ENCODE measurements at places on chromosomes 2 and 18.

- no peak for DNase-seq
Measured at GRCh38 chr2:43766006-43766405, 7.8 kb upstream of the DYNC2LI1 start.

- DNase-seq = no peak
Measured at GRCh38 chr2:195532628-195533271, 124.3 kb upstream of the SLC39A10 start.

DNA sequence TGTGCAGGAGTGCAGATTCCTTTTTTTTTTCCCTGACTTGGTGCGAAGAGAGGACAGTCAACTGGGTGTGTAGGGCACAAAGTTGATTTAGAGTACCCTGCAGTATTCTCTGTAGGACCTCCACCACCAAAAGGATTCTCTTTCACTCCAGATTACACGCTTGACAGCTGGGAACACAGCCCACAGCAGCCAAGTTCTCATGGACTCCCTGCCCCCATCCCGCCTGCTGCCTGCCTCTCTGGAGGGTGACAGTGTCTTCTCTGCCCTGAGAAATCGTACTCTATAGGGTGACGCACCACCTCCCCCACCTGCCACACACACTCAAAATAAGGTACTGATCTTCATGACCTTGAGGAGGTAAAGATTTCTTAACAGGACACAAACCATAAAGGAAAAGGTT, 26.6 kb upstream of the IHH start:
- DNase-seq = no peak

GRCh38 chr2:11833601-11834000, 87.2 kb downstream of the LPIN1 start:
- peak; percentile 74 for DNase-seq

GRCh38 chr2:241702155-241703031, 554 bp downstream of the ING5 start:
- DNase-seq = peak; percentile 48

DNA sequence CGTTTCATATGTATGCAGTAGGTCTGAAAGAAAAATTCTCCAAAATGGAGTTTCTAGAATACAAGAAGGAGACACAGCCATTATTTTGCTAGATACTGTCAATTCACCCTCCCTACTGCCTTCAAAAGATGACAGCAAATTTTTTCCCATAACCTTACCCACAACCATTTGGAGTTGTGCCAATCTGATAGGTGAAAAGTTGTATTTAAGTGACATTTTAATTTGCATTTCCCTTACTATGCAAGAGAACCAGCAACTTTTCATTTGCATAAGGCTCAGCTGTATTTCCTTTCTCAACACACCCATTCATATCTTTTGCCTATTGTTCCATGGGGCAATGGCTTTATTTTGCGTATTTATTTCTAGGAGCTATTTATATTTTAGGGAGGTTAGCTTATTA, 31.4 kb upstream of the IL18RAP start:
- no peak for DNase-seq

DNA sequence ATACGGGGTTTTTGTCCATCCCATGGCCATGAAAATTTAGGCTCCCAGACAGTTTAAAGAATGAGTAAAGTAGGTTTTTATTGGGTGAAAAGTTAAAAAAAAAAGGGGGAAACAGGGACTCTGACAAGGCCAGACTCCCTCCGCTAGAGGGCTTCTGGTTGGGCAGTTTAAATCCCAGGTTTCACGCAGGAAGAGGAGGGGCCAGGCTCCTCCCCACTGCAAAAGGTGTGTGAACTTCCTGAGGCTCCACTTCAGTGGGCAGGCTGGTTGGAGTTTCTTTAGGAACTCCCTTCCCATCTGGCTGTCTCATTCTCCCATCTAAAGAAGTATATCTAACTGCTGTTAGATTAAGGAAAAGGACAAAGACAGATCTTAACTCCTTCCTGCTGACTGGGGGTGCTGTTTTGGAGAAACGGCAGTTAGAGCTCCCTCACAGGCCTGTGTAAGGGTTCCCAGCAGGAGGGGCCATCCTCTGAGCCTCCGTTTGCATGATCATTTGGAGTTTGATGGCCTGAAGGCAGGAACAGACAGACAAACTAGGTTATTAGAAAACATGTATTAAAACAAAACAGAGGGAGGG, 1160.7 kb downstream of the CNTNAP5 start:
- DNase-seq = no peak

DNA sequence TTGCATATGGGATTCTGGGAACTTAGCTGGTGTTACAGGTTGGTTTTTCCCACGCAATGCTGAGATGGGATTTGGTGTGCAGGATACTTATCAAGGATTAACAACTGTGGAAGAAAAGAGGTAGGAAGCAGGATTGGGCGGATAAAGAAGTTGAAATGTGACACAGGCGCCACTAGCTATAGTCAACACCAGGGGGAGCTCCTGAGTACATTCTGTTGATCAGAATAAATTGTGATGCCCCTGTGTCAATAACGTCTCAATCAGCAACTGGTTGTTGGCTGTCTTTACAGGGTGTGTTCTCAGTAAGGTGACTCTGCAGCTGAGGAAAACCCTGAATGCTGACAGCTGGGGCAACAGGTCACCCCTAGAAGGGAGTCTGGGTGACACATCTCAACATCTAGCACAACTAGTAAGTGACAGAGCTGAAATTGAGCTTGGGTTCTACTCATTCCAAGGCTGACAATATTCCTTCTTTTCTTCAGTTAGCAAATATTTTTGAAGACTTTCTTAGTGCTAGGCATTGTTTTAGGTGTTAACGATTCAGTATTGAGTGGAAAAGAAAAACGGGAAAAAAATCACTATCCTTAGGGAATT, 143.0 kb downstream of the ARL6IP6 start:
- DNase-seq = no peak

- DNase-seq = no peak
Measured at GRCh38 chr2:215780907-215781685, 232.3 kb downstream of the MREG start.

- no peak for DNase-seq
Measured at GRCh38 chr2:20188851-20189250, 36.1 kb downstream of the SDC1 start.

- DNase-seq = no peak
Measured at GRCh38 chr2:159680692-159681091, 31.6 kb upstream of the MARCHF7 start.

GRCh38 chr2:64342195-64343099, 111.5 kb upstream of the LGALSL start:
- no peak for DNase-seq

DNA sequence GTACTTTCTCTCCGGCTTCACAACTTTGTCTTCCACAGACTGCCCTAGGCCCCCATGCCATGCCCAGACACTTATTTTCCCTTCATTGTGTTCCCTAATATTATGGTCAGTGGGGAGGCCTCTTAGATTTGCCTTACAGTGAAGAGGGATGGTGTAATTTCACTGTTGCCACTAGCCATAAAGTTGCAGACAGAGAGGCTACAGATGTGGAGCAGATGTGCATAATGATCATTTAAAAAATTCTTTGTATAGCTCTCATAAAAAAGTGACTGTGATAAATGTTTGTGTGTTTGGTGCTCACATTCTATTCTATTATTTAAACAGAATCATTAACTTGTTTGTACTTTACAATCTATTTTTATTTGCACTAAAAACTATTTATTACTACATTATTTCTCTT, 67.5 kb upstream of the FN1 start:
- DNase-seq = peak; percentile 53

- DNase-seq = no peak
Measured at GRCh38 chr2:240139666-240140393, 628 bp downstream of the OTOS start.

DNA sequence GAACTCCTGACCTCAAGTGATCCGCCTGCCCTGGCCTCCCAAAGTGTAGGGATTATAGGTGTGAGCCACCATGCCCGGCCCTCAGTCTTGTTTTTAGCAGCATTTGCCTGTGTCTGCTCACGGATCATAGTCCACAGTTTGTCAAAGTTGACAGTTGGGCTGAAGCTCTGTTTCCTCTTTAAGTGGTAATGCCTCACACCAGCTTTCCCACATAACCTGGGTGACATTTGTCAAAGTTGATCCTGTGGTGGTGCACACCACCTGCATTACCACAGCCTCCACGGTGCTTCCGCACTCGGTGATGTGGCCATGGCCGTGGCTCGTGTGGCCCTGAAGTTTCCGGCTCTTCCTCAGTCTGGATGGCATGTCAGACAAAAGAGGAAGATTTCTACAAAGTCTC, 27.1 kb downstream of the RAB31 start:
- no peak for DNase-seq

GRCh38 chr18:61189376-61189775, 143.9 kb upstream of the CDH20 start:
- no peak for DNase-seq

DNA sequence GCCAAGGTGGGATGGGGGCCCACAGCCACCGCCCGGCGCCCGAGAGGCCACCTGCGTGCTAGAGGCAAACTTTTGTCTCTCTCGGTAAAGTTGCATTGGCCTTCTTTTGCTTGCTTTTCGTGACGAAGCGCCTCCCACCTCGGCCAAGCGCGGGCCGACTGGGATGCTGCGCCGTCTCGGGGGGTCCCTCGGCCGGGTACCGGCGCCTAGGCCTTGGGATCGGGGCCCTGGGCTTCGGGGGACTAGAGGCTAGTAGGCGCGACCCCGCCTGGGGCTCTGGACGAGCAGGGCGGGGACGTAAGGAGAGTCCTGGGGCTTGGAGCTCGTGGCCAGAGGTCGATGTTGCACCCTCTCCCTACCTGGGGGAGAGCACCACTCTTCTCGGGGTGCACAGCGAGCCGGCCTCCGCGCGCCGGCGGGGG, 545 bp downstream of the GLI2 start:
- DNase-seq = no peak

DNA sequence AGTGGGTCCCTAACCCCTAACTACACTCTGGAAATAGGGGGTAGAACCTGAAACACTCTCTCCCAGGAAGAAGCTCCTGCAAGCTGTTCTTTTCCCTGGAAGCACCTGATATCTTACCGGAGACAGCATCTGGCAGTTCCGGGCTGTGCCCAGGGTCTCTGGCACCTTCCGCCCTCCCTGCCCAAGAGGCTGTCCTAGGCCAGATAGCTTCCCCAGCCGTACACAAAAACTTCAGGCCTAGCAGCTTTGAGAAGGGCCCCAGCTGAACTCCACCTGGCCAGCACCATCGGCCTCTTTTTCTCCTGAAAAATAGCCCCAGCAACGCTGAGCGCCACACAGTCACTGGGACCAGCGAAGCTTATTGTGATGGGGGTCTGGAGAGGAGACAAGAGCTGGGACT, 9.7 kb downstream of the OSR1 start:
- DNase-seq = no peak

DNA sequence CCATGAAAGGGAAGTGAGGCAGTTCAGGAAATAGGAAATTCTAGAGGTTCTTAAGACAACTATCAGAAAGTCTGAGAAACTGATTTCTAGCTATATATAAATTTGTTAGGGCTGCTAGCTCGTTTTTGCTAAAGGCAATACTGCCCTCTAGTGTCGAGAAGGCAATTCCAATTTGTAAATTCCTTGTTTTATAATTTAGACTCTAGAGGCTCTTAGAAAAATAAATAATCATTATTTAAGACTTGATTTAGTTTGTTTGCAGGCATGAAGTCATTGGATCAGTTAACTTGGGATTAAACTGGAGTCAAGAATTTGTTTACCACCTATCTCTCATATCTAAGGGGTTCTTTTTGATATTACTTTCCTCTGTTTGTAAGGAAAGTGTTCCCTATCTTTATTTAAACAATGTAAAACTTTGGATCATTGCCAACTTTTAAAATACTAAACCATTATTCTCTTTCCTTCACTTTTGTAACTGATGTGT, 66.2 kb downstream of the ACVR2A start:
- peak; percentile 40 for DNase-seq

DNA sequence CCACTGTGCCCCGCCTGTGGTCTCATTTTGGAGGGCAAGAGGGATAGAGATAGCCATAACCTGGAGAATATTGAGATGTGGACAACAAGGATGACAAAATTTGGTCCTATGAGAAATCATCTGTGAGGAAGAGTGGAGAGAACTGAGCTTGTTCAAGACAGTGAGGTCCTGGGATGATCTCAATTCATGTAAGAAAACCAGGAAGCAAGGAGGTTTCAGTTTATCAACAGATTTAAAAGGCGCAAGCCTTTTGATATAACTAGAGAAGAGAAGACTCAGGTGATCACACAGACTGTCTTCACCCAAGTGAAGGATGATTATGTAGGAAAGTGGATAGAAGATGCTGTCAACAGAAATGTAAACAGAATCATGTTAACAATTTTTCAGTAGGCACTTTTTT, 39.1 kb downstream of the PCBP1 start:
- no peak for DNase-seq

GRCh38 chr18:50842846-50843245, 23.0 kb upstream of the MRO start:
- DNase-seq = no peak

DNA sequence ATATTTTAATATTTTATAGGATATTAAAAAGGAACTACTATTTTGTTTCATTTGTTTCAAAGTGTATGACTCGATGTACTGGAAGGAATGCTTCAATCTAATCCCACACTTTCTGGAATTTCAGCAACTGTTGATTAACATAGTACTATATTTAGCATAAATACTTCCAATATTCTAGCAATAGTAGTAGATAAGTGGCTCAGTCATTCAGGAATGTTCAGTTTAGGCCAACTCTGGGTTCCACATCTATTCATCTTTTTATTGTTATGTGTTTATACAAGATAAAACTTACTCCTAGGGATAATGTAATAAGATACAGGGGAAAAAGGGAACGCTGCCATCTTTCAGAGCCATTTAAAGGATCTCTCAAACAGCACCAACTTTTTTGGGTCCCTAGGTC, 22.3 kb upstream of the ORC2 start:
- DNase-seq = peak; percentile 12

DNA sequence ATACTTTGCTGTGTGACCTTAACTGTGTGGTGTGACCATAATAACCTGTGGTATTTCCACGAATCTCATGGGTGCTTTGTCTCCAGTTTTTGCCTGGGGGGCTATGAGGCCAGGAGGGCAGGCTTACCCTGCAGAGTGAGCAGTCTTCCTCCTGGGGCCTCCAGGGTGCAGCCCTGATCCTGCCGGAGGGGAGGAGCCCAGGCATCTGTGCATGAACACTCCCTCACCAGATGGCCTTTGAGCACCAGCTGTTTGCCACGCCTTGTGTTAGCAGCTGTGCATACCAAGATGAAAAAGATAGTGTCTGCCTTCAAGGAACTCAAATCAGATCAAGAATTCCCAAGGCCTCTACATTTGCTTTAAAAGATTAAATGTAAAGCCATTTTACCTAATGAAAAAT, 75.0 kb upstream of the RBM44 start:
- no peak for DNase-seq

DNA sequence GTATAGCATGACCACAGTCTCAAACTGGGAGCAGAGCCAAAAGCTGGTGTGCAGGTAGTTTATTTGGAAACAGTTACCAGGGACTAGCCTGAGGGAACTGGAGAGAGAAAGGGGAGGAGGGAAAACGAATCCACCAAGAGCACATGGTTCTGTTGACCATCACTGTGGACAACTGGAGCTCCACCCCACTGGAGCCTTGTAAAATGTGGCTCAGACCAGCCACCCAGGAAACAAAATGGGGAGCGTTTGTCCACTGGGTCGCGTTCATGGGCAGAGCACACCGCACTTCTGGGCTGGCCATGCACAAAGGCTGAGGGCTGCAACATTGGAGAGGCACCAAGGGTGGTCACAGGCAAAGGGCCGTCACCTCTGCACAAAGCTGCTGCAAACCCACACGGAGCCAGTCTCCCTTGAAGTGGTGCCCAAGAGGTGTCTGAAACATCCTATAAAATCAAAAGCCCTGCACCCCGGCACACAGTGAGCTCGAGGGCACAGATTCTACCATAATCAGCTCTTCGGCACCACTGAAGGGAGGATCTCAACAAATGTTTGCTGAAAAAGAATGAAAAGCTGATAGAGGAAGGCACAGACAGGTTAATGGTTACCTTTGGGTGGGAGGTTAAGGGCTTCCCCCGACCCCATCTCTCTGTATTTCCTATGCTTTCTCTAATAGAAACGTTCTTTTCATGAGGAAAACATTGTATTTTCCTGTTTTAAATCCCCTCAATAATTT, 192.9 kb downstream of the INHBB start:
- no peak for DNase-seq
